ENCODE measurements at places on chromosomes 2 and 18.

GRCh38 chr2:64697297-64698176, 43.8 kb upstream of the SERTAD2 start:
- DNase-seq = no peak

DNA sequence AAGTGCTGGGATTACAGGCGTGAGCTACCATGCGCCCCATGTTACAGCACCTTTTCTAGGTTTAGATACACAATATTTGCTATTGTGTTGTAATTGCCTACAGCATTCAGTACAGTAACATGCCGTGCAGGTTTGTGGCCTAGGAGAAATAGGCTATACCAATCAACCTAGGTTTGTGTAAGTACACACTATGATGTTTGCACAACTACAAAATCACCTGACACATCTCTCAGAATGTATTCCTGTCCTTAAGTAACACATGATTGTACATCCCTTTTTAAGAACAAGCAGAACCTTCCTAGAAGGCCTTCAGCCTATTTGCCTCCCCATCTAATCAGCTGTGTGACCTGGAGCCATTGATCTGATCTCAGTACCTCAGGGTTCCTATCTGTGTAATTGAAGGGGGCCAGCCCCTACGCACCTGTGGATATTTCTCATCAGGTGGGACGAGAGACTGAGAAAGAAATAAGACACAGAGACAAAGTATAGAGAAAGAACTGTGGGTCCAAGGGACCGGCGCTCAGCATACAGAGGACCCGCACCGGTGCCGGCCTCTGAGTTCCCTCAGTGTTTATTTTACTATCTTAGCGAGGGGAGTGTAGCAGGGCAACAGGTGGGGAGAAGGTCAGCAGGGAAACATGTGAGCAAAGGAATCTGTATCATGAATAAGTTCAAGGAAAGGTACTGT, 18.7 kb upstream of the TMBIM1 start:
- no peak for DNase-seq

- no peak for DNase-seq
These were observed 48.4 kb upstream of the B3GNT7 start for GRCh38 chr2:231347081-231347480.

- no peak for DNase-seq
These were observed 462.2 kb downstream of the BCL11A start for GRCh38 chr2:60091266-60091665.

DNA sequence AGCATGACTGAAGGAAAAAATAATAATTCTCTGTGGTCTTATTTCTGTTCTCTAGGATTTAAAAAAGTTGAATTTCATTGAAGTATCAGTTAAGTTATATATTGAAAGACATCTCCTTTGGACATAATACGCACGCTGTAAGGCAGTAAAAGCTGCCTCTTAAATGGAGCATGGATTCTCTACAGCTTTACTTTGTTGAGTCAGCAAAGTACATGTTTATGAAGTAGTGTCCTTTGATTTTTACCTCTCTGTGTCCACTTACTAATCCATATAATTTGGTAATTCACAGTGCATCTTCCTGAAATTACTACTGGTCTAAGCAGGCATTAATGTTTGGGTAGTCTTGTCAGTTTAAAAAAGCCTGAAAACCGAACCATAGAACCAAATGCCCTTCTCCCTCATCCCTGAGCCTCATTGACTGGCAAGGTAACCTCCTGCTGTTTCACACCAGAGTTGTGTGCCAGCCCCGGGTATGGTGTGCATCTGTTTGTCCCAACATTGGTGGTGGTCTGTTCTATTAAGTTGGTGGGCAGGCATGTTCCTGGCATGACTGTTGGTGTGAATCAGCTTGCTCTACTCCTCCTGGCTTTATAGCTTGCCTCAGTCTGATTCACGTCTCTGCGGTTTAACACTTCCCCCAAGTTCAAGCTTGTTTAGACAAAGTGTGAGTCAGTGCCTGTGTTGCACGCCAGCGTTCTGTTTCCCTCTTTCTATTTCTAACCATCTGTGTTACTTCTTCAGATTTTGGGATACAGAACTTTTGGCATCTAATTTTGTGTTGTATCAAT, 71.0 kb upstream of the ITM2C start:
- DNase-seq = peak; percentile 51

DNA sequence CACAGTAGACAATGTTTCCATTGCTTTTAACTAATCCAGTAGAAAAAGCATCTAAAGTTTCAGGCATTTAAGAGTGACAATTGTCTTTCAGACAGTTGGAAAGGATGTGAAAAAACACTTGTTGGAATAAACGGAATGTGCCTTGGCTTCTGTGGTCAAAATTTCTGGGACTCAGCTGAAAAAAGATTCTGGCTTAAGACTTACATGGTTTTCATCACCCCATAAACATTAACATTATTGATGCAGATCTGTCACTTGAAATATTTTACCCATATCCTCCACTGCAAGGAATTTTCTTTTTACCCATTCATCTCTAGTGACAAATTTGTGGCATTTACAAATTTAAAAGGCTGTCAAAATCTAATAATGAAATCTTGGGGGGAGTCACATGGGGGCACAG, 166.0 kb downstream of the SRBD1 start:
- no peak for DNase-seq

DNA sequence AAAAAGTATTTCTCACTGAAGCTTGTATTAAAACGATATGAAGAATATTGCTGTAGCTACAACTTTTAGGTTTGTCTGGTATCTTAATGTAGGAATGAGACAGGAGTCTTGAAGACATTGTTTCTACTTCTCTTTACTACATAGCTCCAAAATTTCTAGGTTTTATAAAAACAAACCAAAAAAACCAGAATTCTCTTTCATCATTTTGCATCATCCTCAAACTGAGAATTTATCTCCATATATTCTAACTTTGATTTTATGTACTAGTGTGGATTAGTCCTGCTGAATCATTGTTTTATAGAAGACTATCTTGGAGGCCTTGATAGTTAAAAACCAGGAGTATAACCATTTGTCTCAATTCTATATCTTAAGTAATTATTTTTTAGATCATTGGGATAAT, 100.2 kb downstream of the ICA1L start:
- no peak for DNase-seq

DNA sequence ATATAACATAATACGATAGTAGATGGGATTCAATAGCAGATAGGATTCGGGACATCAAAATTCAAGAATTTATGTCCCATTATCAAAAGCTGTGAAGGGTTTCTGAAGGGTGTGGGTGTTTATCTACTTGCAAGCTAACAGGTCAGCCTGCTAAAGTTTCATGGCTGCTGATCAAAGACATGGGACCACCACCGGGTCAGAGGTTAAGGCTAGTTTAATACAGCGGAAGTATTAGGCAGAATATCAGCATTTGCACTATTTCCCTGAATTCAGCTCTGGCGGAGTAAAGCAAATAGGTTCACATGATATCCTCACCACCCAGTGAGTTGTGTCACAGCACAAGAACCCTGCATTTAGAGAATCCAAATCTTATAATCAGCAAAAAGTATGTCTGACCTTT, 82.5 kb downstream of the DSEL start:
- DNase-seq = no peak

- no peak for DNase-seq
These were observed 293.4 kb downstream of the CELF4 start for GRCh38 chr18:37272226-37272625.

DNA sequence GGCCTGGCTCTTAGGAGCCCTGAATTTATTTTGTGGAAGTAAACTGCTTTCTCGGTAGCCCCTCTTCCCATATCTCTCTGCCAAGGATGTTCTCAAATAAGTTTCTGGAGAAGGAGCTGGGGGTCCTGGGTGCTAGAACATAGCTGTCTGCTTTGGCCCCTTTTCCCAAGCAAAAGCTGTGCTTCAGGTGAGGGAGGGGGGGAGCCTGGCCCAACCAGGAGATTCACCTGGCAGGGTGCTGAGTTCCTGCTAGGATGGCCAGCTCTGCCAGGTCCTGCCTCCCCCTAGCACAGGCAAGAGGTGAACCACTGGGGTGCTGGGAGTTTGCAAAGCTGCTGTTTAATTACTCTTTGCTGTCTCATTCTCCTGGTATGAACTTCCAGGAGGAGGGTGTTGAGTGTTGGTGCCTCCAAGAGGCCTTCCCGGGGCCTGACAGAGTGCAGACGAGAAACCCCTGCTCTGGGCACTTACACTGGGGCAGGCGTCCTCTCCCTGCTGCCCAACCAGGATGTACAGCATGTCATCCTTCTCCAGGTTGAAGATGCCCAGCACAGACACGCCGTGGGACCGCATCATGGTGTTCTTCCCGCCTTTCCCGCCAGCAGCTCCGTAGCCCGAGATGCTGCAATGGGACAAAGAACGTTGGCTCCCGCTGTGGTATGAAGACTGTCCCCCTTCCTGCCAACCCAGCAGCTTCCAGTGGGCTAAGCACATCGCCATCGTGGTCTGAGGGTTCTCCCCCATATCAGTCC, 124.2 kb downstream of the CLIP4 start:
- no peak for DNase-seq

DNA sequence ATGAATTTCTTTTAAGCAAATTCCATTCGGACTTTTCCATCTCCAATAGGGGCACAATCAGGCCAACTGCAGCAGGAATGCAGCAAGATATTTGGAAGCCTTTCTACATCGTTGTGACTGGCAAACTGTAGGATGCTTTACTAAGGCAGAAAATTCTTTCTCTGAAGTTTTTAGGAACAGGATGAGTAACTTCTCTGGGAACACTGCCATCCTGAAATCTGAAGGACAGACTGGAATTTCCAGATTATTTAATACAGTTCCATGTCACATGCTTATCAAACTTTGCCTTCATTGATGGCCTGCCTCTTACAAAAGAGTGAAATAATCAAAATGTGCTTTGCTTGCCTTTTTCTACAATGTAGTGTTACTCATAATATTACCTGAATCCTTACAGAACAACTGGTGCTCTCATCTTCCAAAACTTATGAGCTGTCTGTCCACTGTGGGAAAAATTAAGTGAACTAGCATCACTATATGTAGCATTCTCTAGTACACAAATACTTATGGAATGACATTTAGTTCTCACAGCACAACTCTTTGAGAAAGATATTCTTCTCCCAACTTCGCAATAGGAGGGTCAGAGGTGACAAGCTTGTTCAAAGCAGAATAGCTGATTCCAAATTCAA, 32.0 kb upstream of the MAP2 start:
- DNase-seq = no peak

GRCh38 chr18:12803069-12803936, 80.7 kb downstream of the PTPN2 start:
- no peak for DNase-seq

GRCh38 chr2:70084973-70085710, 2.1 kb upstream of the PCBP1 start:
- peak; percentile 63 for DNase-seq

DNA sequence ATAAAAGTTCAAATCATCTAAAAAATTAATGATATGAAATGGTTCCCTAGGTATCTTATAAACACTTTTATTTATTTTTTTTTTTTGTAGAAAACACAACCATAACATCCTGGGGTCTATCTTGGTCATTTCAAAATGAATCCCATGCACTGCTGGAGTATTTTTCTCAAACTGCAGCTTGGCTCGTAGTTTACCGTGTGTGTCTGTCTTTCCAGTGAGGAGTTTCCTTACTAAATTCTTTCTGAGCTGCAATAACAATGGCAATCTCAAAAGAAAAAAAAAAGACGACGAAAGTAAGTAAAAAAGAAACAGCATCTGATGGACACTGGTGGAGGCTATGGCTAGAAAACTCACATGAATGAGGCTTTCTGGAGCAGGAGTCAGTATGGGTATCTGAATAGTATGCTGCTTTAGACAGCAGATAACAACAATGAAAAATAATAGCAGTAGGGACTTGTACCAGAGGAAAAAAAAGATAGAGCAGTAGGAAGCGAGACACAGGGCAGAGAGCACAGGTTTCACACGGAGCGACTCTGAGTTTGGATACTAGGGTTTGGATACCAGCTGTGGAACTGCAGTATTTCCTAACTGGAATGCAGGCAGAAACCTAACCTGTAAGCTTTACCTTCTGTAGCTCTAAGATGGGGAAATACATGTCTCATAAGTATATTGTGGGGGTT, 43.5 kb downstream of the CALCRL start:
- DNase-seq = no peak

- no peak for DNase-seq
These were observed 202.3 kb downstream of the MYCN start for GRCh38 chr2:16142383-16143361.

DNA sequence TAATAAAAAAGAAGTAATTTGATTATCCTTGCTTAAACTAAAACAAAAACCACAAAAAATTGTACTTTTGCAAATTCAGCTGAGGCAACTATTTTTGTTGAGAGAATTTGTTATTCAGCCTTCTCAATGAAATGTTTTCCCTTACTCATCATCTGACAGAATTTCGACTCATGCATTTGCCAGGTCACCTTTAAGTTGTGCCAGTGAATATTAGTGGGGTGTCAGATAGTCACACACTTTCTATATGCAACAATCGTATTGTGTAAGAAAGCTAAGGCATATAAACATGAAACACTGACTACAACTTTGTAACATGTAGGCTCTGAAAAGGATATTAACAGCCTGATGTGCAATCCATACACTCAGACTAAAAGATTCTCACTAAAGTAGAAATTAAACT, 1653.1 kb upstream of the SLC39A10 start:
- DNase-seq = no peak

- no peak for DNase-seq
These were observed 203.2 kb downstream of the GULP1 start for GRCh38 chr2:188494906-188495305.

All from stimulated activated CD4-positive, alpha-beta T cell treated with anti-CD3 and anti-CD28 coated beads, Interleukin-4, amount 100 ng/mL, for 1 hour (primary cell).